AG20443 (cell line): ENCODE measurements at places on chromosomes 3 and 15.

DNA sequence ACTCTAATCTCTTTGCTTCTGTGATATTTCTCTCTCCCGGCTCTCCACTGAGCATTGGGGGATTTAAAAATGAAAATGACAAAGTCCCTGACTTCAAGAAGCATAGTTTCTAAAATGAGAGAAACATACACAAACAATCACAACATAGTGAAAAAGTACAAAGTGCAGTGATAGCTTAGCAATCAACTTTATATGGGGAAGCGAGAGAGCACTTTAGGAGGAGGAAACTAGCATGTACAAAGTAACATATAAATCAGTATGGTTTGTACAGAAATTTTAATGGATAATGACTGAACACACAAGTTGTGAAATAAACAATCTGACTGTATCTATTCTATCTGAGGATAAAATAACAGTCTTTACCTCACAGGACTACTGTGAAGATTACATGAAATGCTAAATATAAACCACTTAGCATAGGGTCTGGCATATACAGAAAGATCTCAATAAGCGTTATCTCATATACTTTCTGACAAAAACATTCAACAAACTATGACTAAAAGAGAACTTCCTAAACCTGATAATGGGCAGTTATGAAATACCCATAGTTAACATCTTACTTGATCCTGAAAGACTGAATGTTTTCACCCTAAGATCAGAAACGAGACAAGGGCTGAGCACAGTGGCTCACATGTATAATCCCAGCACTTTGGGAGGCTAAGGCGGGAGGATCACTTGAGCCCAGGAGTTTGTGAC is 61.2 kb downstream of the PEAK1 start:
- no peak for DNase-seq

- peak; percentile 83 for DNase-seq
These were observed 33.5 kb upstream of the PTPN23 start for GRCh38 chr3:47347217-47347801.

- no peak for DNase-seq
These were observed 38.3 kb upstream of the ESYT3 start for GRCh38 chr3:138395865-138396751.

- no peak for DNase-seq
These were observed 85.3 kb downstream of the C3orf38 start for GRCh38 chr3:88235102-88235501.

DNA sequence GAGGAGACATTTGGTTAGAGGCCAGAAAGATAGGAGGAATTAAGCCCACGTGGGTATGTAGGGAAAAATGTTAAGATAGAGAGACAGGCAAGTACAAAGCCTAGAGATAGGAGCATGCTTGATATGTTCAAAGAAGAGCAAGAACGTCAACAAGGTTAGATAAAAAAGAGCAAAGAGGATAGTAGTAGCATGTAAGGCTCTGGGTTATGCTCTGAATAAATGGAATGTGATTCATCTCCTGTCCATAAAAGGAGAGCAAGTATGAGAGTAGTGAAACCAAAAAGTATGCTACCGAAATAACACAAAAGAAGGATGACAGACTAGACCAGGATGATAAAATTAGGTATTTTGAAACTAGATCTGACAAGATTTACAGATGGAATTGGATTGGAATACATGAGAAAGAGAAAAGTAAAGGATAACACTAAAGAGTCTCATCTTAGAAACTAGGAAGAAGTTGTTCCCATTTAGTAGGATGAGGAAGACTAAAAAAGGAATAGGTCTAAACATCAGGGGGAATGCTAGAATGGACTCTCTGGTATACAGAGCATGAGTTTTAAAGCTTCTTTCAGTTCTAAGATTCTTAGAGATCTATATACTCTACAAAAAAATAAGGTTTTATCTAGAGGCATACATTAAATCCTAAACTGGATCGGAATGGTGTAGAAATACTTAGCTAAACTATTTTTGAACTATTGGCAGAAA is 59.1 kb downstream of the TRPM7 start:
- DNase-seq = peak; percentile 40

- DNase-seq = no peak
These were observed 65.2 kb upstream of the CHL1 start for GRCh38 chr3:131151-131888.

GRCh38 chr3:171389491-171389890 is 70.7 kb downstream of the TNIK start:
- DNase-seq = no peak

GRCh38 chr15:73765778-73766177 is 12.6 kb upstream of the INSYN1 start:
- no peak for DNase-seq

DNA sequence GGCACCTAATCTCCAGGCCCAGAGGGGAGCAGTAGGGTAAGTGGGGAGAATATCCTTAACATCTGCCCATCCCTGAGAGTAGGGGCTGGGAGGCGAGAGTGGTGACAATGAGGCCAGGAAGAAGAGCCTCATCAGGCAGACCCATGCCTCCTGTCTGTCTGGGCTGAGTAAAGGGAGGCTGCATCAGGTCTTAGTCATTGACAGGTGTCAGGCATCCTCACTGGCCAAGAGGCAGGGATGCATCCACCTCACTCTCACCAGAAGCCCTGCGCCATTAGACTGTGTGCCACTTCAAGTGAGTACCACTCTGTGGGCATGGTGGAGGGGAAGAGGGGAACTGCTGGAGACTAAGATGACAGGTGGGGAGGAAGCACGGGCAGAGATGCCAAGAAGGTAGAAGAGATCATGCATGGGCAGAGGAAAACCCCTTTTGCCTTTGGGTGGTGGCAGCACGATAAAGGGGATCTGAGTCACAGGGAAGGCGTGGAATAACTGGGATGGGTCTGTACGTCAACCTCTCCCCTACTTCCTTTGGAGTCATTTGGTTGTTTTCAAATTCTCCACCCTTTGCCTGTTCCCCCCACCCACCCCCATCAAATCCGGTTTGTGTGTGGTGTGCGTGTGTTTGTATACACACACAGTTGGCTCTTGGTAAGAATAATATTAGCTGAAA is 14.1 kb downstream of the ANAPC13 start:
- DNase-seq = no peak

DNA sequence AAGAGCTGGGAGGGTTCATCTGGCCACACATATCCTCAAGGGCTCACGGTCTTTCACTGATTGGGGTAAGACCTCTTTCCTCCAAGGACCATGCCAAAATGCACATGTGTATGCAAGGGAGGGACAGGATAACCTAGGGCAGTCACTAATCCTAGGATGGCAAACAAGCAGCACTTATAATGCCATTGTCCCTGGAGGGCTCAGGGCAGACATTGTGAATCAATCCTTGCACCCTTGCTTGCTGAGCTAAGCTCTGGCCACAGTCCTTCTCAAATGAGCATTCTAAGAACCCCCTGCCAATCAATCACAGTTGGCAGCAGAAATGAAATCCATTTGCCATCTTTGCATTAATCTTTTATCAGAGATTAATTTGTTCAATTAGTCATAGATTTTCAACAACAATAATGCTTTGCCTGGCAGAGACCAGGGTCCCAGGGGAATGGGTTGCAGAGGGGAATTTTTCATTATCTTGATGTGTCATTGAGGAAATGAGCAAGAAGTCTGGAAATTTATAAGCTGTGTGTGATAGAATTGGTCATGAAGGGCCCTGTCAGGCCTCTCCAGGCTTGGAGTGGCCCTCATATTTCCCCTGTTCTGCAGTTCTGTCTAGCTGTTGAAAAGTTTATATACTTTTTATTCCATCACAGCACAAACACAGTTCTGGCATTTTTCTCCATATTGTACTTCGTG is 57.2 kb upstream of the KY start:
- DNase-seq = no peak

DNA sequence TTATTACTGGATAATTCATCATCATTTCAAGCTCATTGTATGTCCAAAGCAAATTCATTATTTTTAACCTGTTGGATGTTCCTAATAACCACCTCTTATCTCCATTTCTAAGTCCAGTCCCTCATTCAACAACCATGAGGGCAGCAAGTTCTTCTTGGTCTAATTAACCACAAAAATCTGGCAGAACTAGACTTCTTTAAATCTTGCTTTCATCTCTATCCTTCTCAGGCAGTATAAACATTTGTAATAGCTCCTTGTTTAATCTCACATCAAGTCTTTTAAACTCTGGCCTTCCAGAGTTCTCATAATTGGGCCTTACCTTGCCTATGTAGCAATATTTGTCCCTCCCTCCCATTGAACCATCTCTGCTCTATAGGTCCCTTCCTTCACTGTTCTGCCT is 17.0 kb upstream of the GHSR start:
- no peak for DNase-seq

DNA sequence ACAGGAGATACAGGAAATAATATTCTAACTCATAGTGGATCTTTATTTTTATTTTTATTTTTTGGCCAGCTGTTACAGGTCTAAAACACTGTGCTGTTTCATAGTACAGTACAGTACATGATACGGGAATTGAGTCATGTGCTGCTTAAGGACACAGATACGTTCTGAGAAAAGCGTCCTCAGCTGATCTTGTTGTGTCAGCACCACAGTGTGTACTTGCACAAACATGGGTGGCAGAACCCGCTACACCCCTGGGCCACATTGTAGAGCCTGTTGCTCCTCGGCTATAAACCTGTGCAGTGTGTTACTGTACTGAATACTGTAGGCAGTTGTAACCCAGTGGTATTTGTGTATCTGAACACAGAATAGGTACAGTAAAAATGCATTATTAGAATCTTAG is 183.4 kb downstream of the OR4M2 start:
- no peak for DNase-seq

- peak; percentile 85 for DNase-seq
These were observed 521.3 kb upstream of the SEMA6D start for GRCh38 chr15:47196048-47196447.

DNA sequence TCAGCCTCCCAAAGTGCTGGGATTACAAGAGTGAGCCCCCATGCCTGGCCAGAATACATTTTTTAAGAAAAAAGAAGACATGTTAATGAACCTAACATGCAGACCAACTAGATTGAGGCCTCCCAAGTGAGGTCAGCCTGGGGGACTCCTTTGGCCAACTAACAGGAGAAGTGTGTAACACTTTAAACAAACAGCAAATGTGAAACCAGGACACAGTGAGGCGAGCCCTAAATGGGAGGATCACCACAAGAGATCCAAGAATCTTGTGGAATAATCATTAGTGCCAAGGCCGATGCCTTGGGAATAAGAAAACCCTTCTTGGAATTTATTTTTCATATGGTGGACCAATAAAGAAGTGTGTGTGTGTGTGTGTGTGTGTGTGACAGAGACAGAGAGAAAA is 73.9 kb downstream of the ATP10A start:
- DNase-seq = peak; percentile 74

DNA sequence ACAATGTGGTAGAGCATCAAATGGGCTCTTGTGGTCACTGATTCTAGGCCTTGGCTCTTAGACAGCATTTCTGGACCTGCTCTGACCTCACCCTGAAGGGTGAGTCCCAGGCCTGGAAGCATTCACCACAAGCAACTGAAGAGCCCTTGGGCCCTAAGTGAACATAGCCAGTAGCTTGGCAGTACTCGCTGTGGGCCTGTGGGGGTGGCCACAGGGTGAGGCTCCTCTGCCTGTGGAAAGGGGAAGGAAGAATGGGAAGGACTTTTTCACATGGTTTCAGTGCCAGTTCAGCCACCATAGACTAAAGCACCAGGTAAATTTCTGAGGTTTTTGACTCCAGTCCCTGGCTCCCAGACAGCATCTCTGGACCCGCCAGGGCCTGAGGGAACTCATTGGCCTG is 5.1 kb upstream of the ZSCAN2 start:
- no peak for DNase-seq

DNA sequence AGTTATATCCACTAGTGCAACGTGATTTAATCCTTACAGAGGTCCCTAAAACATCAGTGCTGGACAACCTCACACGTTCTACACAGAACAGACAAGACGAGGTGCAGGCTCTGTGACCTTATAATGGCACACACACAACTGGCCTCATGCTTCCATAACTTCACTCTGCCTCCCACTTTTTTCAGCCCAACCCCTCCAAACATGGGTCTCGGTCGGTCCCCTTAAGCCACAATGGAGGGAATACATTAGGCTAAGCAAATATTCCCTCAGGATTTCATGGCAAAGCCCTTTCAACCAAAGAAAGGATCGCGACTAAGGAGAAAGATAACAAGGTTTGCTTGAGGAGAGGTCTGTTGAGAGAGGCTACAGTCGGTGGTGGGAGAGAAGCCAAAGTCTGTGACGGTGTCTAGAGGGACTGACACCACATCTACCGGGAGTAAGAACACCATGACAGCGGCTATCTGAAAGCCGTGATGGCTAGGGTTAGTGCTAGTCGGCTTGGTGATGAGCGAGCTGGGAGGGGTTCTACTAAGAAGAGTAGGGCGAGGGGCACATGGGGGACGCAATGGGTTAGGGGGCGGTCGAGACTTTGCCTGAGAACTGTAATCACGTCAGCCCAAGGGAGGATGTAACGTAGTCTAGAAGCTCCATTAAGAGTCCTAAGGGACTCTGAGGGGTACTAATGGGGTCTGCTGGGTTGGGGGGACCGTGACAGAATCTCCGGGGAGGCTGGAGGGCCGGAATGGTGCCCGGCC is 1.0 kb downstream of the MYO9A start:
- DNase-seq = peak; percentile 23

DNA sequence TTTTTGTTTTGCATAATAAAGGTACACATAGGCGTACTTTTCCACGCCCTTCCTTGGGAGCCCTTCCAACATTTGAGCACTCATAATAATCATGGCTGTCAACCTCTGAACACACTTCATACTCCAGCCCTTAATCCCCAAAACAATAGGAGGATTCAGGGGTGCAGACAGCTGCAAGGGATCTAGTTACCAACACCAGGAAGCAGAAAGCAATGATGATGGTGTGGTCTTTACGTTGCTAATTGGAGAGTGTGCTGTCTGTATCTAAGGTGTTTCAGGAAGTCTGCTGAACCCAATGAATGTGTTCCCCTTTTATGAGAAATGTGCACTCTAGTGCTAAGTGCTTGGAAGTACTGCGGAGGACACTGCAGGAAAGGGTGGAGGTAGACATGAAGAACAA is 60.3 kb upstream of the PDZRN3 start:
- no peak for DNase-seq

GRCh38 chr3:40099871-40100270 is 209.6 kb upstream of the EIF1B start:
- no peak for DNase-seq

DNA sequence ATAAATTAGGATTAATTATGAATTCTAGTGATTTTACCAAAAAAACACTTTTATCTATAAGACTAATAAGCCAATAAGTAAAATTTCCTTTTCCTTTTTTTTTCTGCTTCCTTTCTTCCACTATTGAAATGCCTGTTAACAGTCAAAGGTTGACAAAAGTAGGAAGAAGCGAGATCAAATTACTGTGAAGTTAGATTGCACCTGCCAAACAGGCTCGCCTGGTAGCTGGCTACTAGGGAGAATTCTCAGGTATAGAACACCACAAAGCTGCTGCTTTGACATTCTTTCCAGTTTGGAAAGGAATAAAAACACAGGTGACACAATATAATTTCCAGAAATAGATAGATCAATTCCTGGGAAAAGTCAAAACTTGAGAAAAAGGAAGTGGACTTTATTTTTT is 749.0 kb downstream of the NSUN3 start:
- DNase-seq = no peak
